ENCODE measurements at places on chromosomes 1 and 21.

DNA sequence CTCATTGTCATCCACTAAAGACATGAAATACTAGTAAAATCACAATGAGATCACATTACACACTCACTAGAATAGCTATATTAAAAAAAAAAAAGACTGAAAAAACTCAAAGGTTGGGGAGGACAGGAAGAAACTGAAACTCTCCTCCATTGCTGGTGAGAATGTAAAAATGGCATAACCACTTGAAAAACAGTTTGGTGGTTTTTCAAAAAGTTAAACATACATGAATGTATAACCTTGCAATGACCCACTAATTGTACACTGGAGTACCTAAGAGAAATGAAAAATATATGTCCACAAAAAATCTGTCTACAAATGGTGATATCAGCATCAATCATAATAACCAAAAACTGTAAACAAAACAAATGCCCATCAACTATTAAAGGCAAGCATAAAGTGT lies 44.0 kb downstream of the NRIP1 start:
- no peak for DNase-seq

DNA sequence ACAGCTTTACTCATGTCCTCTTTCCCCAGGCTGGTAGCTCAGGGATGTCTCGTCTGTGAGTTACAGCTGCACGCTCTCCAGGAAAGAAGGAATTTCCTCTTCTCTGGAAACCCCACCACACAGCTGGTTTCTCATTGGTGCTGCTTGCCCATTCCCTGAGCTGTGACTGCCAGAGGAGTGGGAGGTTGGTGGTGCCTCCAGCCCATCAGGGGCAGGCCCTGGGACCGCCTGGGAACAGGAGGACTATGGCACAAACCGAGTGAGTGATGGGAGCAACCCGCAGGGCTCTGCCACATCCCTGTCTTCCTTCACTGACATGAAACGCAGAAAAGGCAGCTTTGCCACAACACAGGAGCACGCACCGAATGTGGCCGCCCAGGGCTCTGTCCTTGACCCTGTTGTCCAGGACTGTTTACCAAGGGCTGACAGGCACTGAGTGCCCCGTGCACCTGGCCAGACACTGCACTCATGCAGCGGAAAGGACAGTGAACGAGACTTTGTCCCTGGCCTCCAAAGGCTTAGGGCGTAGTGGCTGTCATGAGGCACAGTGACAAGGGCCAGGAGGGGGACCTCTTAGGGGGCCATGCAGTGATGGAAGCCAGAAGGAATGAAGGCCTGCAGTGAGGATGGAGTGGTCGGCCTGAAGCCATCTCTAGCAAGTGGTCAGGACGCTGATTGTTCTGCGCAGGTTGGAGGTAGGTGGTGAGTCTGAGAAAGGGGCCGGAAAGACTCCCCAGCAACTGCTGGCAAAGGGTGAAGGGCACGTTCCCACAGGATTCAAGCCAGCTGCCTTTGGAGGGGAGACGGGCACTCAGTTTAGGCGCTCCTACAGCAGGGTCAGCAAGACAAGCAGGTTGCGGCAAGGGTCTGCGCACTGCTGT lies 1.7 kb upstream of the CCNL2 start:
- DNase-seq, result no peak

GRCh38 chr1:81325397-81325796 lies 475.3 kb upstream of the ADGRL2 start:
- DNase-seq, result no peak

DNA sequence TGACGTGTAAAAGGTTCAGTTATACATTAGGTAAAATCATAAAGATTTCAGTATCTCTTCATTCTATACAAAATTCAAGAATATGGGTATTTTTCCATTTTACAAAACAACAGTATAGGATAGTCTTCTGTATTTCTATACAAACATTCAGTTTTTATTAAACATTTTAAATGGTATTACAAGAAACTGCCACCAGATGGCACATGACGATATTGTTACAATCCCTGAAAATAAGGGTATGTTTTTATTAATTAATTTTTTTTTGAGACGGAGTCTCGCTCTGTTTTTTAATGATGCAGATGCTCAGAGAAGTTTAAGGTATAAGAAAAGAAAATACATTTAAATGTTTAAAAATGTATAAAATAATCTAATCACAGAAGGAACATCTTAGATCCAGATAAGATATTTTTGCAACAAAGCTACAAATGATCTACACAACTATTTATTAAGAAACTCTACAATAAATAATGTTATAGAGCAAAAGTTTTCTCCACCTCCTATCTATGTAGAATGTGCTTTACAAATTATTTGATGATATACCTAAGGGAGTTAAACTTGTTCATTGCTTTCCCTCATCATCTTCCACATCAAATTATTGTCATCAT lies 23.5 kb upstream of the RSBN1 start:
- DNase-seq, result no peak

- no peak for DNase-seq
Measured at GRCh38 chr1:235971020-235971419, 93.9 kb downstream of the NID1 start.

DNA sequence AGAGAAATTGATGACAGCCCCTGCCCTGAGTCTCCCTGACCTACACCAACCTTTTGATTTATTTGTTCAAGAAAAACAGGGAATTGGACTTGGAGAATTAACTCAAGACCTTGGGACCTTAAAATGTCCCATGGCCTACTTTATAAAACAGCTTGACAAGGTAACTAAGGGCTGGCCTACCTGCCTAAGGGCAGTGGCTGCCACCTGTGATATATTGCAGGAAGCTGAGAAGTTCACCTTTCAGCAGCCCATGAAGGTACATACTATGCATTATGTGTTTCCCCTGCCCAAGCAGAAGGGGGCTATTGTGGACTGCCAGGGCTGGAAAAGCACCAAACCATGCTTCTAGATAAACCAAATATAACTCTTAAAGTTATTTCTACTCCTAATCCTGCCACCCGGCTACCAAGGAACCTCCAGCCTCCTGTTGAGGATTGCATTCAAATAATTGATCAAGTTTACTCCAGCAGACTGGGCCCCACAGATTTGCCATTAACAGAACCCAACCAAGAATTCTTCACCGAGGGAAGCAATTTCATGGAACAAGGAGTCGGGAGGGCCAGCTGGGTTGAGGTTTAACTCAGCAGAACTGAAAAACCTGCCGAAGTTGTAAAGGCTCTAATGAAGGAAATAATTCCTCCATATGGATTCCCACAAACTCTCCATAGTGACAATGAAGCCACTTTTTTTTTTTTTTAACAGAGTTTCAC lies 28.2 kb downstream of the LACTBL1 start:
- no peak for DNase-seq

DNA sequence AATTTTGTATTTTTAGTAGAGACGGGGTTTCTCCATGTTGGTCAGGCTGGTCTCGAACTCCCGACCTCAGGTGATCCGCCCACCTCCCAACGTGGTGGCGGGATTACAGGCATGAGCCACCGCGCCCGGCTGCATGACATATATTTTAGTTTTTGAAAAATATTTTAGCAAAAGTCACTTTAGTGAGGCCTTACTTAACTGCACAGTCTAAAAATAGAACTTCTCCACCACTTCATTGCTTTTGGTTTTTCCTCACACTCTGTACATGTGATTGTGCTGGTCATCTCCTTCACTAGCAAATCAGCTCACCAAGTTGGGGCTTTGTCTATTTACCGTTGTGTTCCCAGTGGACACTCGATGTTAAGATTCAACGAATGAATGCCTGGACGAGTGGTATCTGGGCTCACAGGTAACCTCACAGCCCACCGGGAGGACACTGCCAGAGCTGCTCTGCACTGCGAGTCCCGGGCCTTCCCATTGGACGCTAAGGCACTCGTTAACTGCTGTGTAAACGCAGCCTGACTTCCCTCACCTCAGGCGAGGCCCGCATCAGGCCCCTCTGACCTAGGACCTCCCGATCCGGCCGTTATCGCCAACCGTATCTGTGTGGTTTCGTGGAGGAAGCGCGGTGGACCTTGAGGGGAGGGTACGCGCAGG lies 14.0 kb upstream of the ZNF692 start:
- no peak for DNase-seq

- DNase-seq, result no peak
Measured at GRCh38 chr1:90919190-90919719, 102.6 kb downstream of the ZNF644 start.

- no peak for DNase-seq
Measured at GRCh38 chr1:172071746-172072145, 230.4 kb downstream of the DNM3 start.

DNA sequence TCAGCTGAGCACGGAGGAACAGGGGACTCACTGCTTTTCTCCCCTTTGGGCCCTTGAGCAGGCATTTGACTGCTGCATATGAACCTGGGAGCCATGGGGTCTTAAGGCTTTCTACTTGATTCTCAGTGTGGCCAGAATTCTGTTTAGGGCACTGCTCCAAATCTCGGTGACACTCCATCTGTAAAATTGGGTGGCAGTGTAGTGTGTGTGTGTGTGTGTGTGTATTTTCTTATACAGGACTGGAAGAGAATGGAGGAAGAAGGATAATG lies 162.2 kb downstream of the PBX1 start:
- no peak for DNase-seq

- DNase-seq, result no peak
Measured at GRCh38 chr1:236163463-236164153, 21.3 kb downstream of the GPR137B start.

DNA sequence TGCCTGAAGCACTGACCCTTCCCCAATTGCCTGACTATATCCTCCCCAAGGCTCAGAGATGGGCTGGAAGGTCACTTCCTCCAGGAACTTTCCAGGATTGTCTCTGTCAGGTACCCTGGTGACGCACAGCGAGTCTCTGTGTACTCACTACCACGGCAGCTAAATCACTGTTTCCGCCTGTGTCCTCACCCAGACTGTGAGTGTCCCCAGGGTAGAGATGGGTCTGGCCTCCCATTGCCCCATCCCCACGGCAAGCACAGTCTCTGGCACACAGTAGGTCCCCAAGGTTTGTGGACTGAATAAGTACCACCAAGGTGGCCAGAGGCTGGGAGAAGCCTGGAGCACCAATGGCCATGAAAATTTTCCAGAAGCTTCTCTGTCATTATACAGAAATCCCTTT lies 93.8 kb upstream of the RUNX3 start:
- DNase-seq, result no peak

DNA sequence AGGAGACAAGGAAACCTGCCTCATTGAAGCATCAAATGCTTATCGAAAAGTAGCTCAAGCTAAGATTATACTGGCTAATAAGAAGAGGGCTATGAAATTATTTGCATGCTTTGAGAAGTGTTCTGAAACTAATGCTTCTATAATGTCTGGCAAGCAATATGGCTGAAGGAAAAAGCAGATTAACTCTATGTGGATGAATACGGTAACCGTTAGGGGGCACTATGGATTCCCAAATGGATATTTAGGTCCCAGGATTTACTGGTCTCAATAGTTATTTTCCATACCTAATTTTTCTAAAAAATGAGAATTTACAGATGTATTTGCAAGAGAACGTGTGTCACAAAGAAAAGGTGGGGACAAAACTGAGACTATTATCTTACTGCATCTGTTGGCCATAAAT lies 34.6 kb upstream of the RRP15 start:
- DNase-seq, result no peak

DNA sequence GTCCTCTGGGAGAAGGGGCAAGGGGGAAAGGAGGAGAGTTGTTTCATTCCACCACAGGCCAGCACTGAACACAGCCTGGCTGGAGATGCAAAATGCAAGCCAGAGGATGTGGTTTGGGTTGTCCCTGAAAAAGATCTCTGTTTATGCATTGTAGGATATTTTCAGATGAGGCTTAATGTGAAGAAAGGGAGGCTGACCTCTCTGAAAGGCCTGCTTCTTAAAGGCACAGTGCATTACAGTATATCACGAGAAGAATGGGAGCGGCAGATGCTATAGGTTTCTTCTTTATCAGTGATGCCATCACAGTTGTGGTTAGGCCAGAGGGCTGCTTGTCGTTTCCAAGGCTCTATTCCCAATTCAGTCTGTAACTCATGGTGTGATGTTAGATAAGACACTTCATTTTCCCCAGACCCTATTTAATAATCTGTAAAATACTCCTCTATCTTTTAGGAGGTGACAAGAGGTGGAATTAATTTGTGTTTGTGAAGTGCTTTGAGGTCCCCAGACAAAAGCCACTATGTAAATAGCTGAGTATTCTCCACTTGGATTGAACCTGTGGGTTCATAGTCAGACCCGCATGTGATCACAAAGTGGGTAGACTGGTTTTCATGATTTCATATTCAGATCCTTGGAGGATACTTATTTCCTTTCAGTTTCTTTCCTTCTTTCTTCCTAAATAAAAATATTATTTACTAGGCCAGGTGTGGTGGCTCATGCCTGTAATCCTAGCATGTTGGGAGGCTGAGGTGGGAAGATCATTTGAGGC lies 76.5 kb upstream of the WDR26 start:
- DNase-seq, result no peak

- no peak for DNase-seq
Measured at GRCh38 chr1:223419561-223419960, 26.3 kb downstream of the CCDC185 start.

DNA sequence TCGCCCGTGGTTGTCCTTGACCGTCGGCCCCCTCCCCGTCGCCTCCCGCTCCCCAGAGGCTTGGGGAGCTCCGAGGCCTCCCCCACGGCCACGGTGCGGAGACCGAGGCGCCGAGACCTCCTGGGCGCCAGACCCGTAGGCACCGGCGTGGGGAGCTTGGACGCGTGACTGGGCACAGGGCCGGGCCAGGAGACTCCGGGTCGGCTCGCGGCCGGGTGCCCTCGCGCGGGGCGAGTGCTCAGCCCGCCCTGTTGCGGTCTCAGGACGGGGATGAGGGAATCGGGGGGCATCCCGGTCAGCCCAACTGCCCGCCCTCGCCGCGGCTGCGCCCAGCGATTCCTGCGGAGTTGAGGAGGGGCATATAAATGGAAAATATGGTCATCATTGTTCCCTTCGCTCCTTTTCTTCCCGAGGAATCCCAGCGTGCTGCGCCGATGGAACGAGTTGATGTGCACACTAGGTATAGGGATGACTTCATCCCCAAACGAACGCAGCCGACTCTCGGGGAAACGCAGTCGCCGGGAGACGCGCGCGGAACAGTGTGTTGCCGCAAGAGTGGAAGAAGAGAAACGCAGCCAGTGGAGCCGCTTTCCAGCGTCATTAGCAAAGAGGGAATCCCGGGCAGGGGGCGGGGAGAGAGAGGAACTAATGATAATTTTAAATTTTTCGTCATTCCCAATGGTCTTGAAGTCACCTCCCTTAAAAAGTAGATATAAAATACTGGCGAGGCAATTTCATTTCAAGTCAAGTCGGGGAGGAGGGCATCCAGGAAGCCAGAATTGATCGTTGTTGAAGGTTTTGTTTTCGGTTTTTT lies 747 bp upstream of the ENAH start:
- DNase-seq, result no peak

- DNase-seq, result no peak
Measured at GRCh38 chr1:44924835-44925464, 61.4 kb downstream of the EIF2B3 start.
